ENCODE measurements at places on chromosomes 5 and 9.

GRCh38 chr9:11546231-11546630 is 933.4 kb upstream of the PTPRD start:
- no peak for DNase-seq

GRCh38 chr5:127068493-127069214 is 4.6 kb downstream of the C5orf63 start:
- no peak for DNase-seq

DNA sequence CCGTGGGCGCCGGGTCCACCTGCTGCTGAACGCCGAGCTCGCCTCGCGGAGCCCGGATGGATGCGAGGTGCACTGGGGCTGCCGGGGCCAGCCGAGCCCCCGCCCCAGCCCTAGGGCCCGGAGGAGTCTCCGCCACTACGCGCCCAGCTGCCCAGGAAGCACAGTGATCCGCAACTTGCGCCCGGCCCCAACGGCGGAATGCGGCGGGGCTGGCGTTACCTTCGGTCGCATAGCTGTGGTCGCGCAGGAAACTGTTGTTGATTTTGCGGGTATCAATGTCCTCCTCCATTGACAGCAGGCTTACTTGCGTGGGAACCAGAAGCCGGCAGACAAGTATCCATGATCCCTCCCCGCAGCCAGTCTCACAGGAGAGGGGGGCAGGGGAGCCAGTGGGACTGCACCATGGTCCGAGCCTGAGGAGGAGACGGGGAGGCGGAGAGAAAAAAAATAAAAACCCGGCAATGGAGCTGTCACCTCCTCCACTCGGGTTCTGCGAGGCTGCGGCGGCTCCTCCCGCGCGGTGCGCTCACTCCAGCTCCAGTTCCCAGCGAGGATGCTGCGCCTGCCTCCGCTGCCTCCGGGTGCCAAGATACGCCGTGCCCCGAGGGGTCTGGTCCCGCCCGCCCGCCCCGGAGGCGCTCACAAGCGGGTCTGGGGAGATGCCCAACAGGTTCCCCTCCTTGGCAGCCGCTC is 628 bp downstream of the PPP2R2B start:
- peak; percentile 30 for DNase-seq

- DNase-seq, result no peak
These were observed 83.3 kb downstream of the EGFLAM start for GRCh38 chr5:38341641-38342040.

GRCh38 chr5:164051745-164052144 is 546.3 kb downstream of the MAT2B start:
- DNase-seq, result no peak

DNA sequence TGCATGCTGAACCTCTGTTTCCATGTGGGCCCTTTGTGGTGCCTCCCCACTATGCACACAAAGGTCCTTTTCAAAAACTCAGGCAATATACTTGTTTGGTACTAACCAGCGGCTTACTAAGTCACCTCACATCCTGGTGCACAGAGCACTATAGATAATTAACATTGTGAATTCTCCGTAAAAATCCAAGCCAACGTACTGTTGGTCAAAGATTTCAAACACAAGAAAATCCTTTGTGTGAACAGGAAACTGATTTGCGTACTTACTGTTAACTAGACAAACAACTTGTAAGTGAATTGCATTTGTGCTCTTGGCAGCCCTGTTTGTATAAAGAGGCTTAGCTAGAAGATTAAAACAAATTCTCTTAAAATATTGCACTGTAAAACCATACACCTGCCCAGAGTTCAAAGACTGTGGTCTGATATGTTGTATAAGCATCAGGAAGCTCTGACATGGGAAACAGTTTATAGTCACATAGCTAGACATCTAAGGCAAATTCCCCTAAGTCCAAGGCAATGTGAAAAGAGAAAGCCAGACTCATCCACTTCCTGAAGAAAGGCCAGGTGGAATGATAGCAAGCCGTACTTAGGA is 125.0 kb upstream of the SLC12A2 start:
- no peak for DNase-seq

DNA sequence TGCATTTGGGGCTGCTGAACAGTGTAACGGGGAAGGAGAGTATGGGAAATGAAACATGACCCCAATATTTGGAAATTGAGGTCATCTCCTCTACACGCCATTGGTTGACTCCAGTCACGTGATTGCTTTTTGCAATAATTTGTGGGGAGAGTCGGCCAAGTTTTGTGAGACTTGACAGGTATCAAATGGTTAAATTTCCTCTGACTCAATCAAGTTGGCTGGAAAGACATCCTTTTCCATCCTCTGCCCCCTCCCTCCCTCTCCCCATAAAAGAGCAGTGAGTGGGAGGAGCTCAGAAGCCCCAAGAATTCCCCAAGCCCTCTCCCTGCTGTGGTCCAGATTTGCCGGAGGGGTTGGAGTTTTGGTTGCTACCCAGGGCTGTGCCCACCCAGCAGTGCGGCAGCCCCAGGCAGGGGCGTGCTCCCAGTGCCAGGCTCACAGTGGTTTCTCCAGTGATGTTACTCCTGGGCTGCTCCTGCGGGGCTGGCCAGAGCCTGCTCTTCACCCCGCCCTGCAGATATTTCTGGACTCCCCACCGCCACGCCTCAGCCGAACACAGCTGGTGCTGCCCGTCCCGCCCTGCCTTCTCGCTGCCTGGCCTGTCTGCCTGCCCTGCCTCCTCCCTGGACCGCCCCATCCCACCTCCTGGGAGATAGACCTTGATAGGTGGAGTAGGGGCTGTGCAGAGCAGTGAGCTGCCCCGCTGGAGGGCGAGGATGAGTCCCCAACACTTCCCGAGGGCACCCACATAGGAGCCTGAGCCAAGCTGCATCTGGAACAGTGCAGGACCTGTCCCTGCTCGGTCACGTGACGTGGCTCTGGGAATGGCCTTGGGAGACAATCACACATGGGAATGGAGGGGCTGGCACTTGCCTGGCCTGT is 3.4 kb downstream of the COL5A1 start:
- peak; percentile 74 for DNase-seq

DNA sequence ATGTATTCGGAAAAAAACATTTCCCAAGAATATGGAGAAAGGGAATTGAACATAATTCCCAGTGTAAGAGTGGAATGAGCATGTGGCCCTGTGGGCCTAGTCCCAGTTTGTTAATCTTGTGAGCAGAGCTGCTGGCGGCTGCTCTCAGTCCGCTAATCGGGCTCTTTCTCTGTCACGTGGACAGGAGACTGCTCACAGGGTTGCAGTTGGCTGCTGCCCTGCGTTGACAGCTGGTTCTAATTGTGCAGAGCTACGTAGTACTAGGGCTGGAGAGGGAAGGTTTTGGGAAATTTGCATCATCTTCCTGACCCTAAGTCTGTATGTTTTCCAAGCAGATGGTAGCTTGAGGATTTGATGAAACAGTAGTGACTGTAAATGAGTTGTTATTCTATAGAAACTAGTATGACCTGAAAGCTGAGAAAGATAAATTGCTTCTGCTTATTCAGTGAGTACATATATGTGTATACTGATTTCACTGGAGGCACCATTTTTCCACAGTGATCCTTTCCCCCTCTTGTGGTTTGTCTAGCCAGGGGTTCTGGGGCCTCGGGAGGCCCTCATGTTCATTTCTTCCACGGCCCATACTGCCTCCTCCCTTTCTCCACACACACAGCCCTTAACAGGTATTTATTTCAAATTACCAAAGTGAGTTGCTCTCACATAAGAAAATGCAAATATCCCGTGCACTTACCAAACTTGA is 100.6 kb downstream of the ANGPTL2 start:
- DNase-seq, result peak; percentile 70

DNA sequence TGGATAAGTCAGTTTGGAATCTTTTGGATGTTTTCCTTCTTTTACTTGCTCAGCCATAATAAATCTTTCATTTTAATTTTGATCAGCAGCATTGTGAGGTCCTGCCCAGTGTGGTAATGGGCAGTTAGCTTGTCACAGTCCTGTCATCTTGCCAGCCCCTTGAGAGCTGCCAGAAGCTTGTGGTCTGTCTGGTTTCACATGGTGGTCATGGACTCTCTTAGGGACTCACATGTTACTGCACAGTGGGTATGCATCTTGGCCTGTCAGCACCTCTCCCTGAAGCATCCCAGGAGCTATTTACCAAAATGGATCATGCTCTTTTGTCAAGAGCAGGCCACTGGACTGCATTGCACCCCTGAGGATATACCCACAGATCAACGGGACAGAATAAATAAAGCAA is 60.3 kb downstream of the DAPK1 start:
- no peak for DNase-seq

GRCh38 chr9:126859111-126859510 is 1.3 kb upstream of the ZBTB34 start:
- DNase-seq, result no peak

- DNase-seq, result peak; percentile 48
These were observed 129.0 kb downstream of the SNX18 start for GRCh38 chr5:54646356-54647101.

DNA sequence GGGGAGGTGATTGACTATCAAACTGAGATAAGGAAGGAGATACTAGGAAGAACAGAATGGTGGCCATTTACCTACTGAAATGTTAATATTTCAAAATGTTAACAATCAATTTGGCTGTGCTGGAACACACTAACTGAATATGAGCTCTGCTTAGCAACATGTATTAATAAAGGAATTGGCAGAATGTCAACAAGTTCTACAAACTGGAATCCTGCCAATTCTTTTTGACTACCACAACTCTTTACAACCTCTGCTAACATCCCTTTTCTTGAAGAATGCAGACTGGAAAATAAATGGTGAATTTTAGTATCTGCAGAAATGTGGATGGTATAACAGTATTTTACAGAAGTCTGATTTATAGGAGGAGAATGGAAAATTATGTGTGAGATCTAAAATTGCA is 446.4 kb downstream of the ISL1 start:
- no peak for DNase-seq
